Immature natural killer cell (primary cell): ENCODE measurements at places on chromosomes 11 and 22. TPM values are rescaled to one million over a fixed set of nuclear protein-coding genes. Genes with fewer than 3 reads are reported as not detected.
A peak's percentile ranks its signal among the peaks of the same experiment; 100 is the strongest.

DNA sequence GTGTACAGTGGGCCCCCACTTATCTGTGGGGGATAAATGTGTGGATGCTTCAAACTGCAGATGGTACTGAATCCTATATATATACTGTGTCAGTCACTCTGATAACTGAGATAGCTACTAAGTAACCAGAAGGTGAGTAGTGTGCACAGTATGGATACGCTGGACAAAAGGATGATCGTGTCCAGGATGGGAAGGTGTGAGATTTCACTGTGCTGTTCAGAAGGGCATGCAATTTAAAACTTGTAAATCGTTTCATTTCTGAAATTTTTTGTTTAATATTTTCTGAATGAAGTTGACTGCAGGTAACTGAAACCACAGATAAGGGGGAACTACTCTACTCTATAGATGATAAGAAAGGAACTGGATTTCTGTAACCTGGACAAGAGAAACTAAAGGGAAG is 52.1 kb upstream of the SESN3 start:
- no peak for DNase-seq

GRCh38 chr11:123168241-123168640 is 26.8 kb downstream of the CLMP start:
- no peak for DNase-seq

DNA sequence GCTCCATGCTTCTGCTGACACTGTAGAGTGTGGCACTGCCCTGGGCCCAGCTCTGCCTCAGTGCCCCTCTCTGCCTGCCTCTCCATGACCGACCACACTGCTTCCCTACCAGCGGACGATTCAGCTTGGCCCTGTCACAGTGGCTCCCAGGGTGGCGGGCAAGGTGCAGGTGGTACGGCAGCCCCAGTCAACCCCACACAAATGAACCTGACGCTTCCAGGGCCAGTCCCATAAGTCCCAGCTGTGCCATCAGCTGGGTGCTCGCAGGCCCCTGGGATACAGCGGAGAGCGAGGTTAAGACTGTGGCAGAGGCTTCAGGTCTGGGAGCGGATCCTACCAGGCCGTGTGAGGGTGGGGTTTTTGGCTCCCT is 134.8 kb downstream of the LDLRAD3 start:
- DNase-seq, result no peak

GRCh38 chr11:124172101-124172500 is 11.0 kb upstream of the OR10D3 start:
- DNase-seq, result no peak

- no peak for DNase-seq
Measured at GRCh38 chr22:49570032-49570848, 257.4 kb downstream of the BRD1 start.

GRCh38 chr11:82792319-82792718 is 58.7 kb upstream of the FAM181B start:
- DNase-seq, result no peak

DNA sequence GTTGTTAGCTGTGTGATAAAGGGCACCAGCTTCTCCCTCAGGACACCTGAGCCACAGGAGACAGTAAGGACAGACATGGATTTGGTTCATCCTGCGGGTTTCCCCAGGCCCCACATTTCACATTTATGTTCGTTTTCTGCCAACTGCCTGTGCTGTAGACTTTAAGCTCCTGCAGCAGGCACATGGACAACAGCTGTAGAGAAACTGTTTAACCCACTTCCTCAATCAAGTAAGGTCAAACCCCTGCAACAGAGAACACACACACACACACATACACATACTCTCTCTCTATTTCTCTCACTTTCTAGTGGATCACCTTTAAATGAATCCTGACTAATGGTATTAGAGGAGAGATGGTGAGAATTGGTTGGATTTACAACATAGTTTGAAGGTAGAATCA is 90.7 kb downstream of the C11orf87 start:
- DNase-seq, result no peak

- no peak for DNase-seq
Measured at GRCh38 chr11:120827198-120827597, 196.7 kb upstream of the TBCEL start.

DNA sequence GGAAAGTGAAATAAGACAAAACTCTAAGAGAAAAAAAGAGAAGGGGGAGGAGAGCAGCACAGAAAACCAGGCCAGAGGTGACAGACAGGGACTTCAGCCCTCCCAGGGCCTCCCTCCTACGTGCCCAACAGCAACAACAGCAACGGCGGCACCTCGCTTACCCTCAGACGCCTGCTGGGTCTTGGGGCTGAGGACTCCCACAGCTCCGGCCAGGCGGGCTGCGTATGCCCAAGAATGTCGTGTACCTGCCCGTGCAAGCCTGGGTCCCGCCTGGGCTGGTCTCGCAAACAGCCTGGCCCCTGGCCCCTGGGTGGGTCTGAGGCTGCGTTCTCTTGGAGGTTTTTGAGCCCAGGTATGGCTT is 30.5 kb downstream of the ARAP1 start:
- peak; percentile 81 for DNase-seq

GRCh38 chr22:18980829-18981228 is 44.7 kb upstream of the PRODH start:
- no peak for DNase-seq

DNA sequence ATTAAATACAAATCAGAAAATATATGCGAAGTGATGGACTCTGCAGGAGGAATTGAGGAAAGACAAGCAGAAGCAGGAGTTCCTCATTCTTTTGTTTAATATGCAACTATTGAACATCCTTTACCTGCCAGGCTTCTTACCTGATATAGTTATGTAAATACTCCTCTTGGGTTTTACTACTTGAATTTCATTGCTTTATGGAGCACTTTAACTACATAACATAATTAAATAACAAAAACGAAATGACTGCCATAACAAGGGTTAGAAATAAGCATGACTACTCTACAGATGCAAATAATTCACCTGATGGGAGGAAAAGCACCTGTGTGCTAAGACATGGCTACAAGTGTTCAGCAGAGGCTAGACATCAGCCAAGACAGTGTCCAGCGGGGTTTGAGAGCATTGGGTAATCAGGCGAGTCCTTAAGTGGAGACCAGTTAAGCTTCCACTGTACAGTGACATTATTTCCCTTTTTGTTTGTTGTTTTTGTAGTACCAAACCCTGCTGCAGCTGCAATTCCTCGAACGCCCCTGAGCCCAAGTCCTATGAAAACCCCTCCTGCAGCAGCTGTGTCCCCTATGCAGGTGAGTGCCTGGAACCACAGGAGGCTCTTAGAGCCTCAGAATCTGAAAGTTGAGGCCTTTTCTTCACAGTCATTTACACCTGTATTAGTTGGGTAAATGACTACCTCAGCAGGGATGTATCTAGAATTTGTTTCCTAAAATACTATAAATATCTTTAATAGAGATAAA is 67.4 kb downstream of the SPECC1L start:
- DNase-seq, result no peak

DNA sequence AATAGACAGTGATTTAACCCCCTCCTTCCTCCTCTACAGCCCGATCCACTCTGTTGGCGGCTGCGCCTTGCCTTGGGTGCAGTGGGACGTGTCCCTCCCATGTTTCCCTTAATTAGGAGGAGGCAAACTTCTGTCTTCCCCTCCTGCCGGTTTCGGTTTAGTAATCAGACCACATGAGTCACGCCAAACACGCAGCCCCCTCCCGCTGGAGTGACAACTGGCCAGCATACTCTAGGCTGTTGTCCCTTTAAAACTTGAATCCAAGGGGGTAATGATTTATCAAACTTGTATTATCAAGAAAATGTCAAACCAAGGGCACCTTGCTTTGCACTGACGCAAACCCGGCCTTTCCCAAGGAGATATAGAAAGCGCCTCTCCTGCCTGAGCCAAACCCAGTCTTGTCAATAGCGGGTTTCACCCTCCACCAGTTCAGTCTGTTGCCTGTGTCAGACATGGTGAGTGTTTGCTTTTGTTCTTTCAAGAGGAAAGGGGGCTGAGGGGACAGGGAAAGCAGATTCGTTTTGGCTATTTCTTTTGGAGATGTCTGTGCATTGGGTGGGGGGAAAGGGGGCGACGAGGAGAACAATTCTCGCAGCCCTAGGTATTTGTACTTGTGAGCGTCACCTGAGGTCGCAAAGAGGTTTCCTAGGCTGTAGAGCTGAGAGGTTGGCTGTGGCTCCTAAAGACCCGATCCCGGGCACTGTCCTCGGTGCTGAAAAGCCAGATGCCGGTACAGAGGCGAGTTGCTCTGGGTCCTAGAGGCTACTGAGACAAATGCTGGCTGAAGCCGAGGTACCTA is at the start of gene SLC6A5:
Gene SLC6A5, plus strand, starts transcription at position 388 of the 799 bp plus-strand sequence. Its CDS starts 65 bp downstream, at position 453.
- no peak for DNase-seq

GRCh38 chr22:29842740-29843139 is 4.7 kb upstream of the ASCC2 start:
- DNase-seq, result no peak

GRCh38 chr11:115497303-115497702 is 6.9 kb downstream of the CADM1 start:
- no peak for DNase-seq

GRCh38 chr11:131511794-131512193 is 141.4 kb downstream of the NTM start:
- DNase-seq, result no peak

DNA sequence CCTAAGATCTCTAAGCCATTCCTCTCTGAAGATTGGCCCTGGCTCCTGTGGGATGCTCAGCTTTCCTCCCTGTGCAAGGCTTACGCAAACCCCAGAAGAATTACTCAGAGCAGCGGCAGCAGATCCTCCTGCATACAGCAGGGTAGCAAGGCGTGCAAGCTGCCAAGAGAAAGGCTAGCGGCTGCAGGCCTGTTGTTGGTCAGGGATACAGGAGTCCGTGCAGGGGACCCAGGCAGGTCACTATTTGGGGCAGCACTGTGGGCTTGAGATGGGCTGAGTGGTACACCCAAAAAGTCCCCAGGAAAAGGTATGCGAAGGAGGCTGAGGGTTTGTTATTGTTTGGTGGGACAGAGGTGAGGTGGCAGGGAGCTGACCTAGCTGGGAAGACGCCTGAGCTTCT is 1.5 kb downstream of the GLB1L2 start:
- no peak for DNase-seq

GRCh38 chr11:64437426-64437825 is 78.5 kb downstream of the RPS6KA4 start:
- DNase-seq, result no peak

DNA sequence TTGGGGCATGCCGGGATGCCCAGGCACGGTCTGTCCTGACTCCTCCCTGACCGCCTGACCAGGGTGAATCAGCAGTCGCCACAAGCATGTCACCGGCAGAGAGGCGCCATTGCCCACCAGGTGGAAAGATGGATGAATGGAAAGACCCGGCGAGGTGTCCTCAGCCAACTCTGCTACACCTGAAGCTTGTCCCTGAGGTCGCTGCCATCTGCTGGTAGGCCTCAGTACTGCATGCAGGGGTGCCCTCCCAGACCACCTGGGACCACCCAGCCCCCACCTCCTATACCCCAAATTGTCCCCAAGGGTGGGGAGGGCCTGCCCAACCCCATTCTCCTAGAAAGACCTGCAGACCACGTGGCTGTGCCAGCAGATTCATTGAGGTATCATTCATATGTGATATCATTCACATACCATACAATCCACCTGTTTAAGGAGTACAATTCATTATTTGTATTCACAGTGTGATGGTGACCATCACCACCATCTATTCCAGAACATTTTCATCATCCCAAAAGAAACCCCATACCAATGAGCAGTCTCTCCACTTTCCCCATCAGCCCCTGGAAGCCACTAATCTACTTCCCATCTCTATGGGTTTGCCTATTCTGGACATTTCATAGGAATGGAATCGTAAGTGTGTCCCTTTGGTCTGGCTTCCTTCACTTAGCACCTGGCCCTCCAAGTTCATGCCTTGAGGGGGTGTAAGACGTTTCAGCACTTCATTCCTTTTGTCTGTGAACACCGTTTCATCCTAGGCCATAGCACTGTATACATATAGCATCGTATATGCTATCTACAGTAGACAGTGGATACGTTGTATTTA is 17.5 kb downstream of the FGF3 start:
- no peak for DNase-seq

DNA sequence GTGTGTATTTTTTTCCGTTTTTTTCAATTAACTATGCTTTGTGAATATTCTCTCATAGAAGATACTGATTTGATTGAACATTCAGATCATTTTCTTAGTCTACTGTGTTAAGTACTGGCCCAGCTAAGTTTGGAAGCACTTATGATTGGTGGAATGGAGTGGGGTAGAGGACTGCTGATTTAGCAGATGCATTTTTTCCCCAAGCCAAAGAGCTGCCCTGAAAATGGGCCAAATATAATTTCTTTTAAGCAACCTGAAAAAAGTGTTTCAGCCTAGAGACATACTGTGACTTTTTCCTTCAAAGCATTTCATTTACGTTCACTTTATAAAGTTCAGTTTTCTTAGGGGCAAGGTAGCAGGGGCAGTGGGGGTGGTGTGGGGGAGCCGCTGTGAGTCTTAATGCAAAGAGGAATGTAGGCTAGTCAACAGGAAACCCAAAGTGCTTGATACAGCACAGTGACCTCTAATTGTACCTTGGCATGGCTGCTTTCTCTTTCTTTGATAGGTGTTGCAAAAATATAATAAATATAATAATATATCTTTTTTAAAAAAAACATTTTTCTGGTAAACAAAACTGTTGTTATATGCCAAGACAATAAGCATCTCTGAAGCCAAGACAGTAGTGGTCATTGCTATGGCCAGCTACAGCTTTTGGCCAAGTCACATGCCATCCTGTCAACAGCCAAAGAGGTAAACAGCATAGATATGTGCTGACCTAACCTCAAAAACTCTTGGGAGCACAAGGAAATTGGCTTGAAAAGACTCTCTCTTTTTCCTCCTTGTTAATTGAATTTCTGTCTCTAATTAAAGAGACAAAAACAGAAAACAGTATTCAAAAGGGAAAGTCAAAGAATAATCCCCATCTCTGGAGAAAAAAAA is 58.8 kb downstream of the LIF start:
- no peak for DNase-seq

GRCh38 chr11:66743271-66743968 is 14.4 kb upstream of the SPTBN2 start:
- DNase-seq, result no peak

GRCh38 chr11:118928870-118929500 is 3.3 kb upstream of the BCL9L start:
- no peak for DNase-seq

KRTAP5-8 gene
- not detected for polyA plus RNA-seq

APOA5 gene
- not detected for polyA plus RNA-seq

CD248 gene
- not detected for polyA plus RNA-seq

FOLR1 gene
- polyA plus RNA-seq, result not detected

MYBPC3 gene
- polyA plus RNA-seq, result not detected

PLA2G3 gene
- not detected for polyA plus RNA-seq

HBG2 gene
- 1.9 TPM for polyA plus RNA-seq

ALX4 gene
- polyA plus RNA-seq, result not detected

DMC1 gene
- polyA plus RNA-seq, result 1.5 TPM

KCNQ1 gene
- polyA plus RNA-seq, result 0.13 TPM

LINC01488 gene
- not detected for polyA plus RNA-seq

FCHSD2 gene
- 9.7 TPM for polyA plus RNA-seq
